ENCODE measurements at places on chromosomes 5 and 9. TPM values are rescaled to one million over a fixed set of nuclear protein-coding genes. Genes with fewer than 3 reads are reported as not detected.

BARHL1 gene
- not detected for total RNA-seq

TMEM174 gene
- not detected for total RNA-seq

EIF4E1B gene
- not detected for total RNA-seq

PRRX2 gene
- 5.0 TPM for total RNA-seq

EDIL3 gene
- total RNA-seq, result 26.9 TPM

AJM1 gene
- total RNA-seq, result 10.9 TPM

DOK3 gene
- total RNA-seq, result 6.1 TPM

GLIPR2 gene
- 62.6 TPM for total RNA-seq

ABLIM3 gene
- total RNA-seq, result 14.8 TPM

SLC46A2 gene
- not detected for total RNA-seq

OR13D1 gene
- not detected for total RNA-seq

SOHLH1 gene
- total RNA-seq, result not detected

IFNA21 gene
- total RNA-seq, result not detected

MLANA gene
- total RNA-seq, result not detected

POC5 gene
- total RNA-seq, result 10.9 TPM

MORN5 gene
- not detected for total RNA-seq

DYNC2I2 gene
- 37.6 TPM for total RNA-seq

SLC34A3 gene
- not detected for total RNA-seq

GRIA1 gene
- 0.27 TPM for total RNA-seq

UGT3A2 gene
- total RNA-seq, result not detected

PCDHGA3 gene
- total RNA-seq, result 3.0 TPM

ENHO gene
- not detected for total RNA-seq

Measured in gastroesophageal sphincter (tissue), 4 donors.